ENCODE measurements at places on chromosomes 2 and 18. TPM values are rescaled to one million over a fixed set of nuclear protein-coding genes. Genes with fewer than 3 reads are reported as not detected.

KIF3C gene
- total RNA-seq = 10.2 TPM

TWIST2 gene
- 49.9 TPM for total RNA-seq

IL36A gene
- total RNA-seq = not detected

ZNF396 gene
- total RNA-seq = not detected

CCL20 gene
- total RNA-seq = 0.23 TPM

DYSF gene
- total RNA-seq = 2.3 TPM
